ENCODE measurements at places on chromosomes 1 and 21.

GRCh38 chr1:24702511-24703293 lies 42.5 kb upstream of the CLIC4 start:
- no peak for DNase-seq

DNA sequence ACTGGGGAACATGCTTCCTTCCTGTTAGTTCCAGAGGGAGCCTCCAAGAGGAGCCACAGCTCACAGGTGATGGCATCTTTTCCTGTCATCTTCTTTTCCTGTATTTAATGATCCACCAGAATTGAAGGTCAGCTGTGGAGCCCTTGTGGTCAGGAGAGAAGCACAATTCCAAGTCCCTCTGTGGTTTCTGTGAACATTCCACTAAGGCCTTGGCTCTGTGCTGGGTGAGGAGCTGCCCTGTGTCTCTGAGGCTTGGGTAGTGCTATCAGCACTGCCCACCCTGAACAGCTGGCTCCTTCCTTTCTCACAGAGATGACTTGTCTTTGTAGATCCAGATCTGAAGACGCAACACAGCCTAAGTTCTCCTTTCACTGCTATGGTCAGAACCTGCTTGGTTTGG lies 141.9 kb upstream of the MAP1LC3C start:
- no peak for DNase-seq

GRCh38 chr1:19206947-19207346 lies 3.1 kb downstream of the UBR4 start:
- DNase-seq: no peak

DNA sequence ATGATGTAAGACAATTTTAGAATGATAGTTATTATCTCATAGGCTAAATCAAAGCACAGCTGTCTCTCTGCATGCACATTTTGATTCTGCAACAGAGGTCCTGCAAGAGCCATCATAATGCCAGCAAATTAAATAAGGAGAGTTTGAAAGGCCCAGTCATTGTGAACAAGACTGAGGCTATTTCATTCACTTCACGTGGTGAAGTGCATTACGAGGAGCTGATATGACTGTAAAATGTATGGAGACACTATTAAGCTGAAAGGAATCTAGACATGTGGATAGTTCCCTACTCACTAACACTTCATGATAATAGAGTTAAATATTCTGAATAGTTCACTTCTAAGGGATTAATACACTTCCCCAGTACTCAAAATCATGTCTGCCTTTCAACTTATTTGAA lies 299.0 kb downstream of the SMYD3 start:
- DNase-seq: no peak

GRCh38 chr1:198942466-198942865 lies 303.6 kb downstream of the PTPRC start:
- no peak for DNase-seq

GRCh38 chr1:97105531-97105930 lies 383.9 kb downstream of the PTBP2 start:
- peak; percentile 45 for DNase-seq

GRCh38 chr1:41546833-41547135 lies 62.3 kb upstream of the EDN2 start:
- no peak for DNase-seq

DNA sequence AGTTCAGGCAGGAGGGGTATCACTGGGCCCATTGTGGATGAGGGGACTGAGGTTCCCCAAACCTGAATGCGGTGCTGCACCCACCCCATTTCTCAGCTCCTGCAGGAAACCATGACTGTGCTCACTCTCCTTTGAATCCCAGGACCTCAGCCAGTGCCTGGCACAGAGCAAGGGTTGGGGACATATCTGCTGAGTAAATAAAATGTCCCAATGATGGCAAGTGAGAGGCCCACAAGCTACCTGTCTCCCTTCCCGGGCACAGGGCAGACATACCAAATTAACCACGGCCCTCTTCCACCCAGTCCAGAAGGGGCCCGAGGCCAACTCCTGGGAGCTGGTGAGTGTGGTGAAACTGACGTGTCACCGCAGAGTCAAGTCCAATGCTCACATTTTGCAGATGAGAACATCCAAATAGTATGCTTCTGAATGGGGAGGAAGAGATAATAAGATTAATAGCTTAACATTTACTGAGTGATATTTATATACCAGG lies 97.6 kb downstream of the EPHB2 start:
- DNase-seq: peak; percentile 28

DNA sequence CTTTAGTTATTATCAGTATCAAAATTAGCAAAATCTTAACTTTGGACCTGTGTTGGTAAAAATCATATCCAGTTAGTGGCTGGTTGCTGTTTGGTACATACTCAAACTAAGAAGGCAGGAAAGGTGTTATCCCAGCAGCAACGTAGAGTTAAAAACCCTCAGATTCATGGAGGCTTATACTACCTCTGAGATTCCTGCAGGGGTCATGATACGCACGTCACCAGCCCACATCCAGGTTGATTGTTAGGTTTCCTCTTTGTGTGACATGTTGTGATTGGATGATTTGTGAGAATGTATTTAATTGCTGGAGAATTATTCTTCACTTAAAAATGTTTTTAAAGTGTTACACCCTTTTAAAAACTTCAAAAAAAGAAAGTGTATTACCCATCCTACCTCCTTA lies 423.3 kb upstream of the ADGRL2 start:
- no peak for DNase-seq
